Forelimb muscle (tissue), 1 donor: ENCODE measurements at places on chromosomes 13 and 19. TPM values are rescaled to one million over a fixed set of nuclear protein-coding genes. Genes with fewer than 3 reads are reported as not detected.

The SRRM5 gene
- polyA plus RNA-seq: 0.71 TPM

The CLEC17A gene
- not detected for polyA plus RNA-seq

The ZNF99 gene
- 0.24 TPM for polyA plus RNA-seq

The SOX1 gene
- polyA plus RNA-seq: 0.05 TPM

The CBY2 gene
- not detected for polyA plus RNA-seq

The RASIP1 gene
- 25.9 TPM for polyA plus RNA-seq

The ZNF234 gene
- 9.4 TPM for polyA plus RNA-seq

The KIR2DL3 gene
- not detected for polyA plus RNA-seq

The NCCRP1 gene
- polyA plus RNA-seq: 0.06 TPM

The CLDN10 gene
- polyA plus RNA-seq: 8.6 TPM

The SULT2B1 gene
- polyA plus RNA-seq: 0.10 TPM

The GDF15 gene
- 0.30 TPM for polyA plus RNA-seq

The FFAR3 gene
- 0.08 TPM for polyA plus RNA-seq

The BEST2 gene
- polyA plus RNA-seq: not detected

The GNG7 gene
- 2.4 TPM for polyA plus RNA-seq

The TMEM150B gene
- polyA plus RNA-seq: 1.00 TPM

The KIR3DL2 gene
- not detected for polyA plus RNA-seq

The CYP4F22 gene
- polyA plus RNA-seq: not detected

The DKKL1 gene
- 2.4 TPM for polyA plus RNA-seq

The DAND5 gene
- polyA plus RNA-seq: 0.08 TPM

The LILRB5 gene
- 8.1 TPM for polyA plus RNA-seq

The DLL3 gene
- 0.10 TPM for polyA plus RNA-seq
